Lung (tissue), 17 donors: ENCODE measurements at places on chromosomes 6 and 20. TPM values are rescaled to one million over a fixed set of nuclear protein-coding genes. Genes with fewer than 3 reads are reported as not detected.

GRCh38 chr6:101640131-101640530, 246.6 kb downstream of the GRIK2 start:
- DNase-seq: no peak
- H3K27me3 ChIP-seq: no peaks in the 10 kb centered on the region
- H3K4me3 ChIP-seq: no peak overlapping the region

DNA sequence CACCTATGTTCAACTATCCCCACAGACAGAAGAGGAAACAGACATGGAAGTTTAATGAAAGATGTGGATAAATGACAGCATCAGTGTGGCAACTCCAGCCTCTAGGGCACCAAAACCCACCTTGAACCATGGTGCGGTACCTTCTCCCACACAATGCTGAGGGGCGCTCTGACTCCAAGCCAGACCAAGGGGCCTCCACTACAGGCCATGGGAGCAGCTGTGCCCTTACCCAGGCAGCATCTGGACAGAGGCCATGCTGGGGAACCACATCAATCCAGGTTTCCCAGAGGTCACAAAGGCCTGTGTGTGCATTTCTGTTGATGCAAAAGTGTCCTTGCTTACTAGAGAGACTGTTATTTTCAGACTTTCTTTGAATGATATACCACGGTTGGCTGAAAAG, 4.1 kb downstream of the PRR18 start:
- H3K36me3 ChIP-seq: no peaks in the 10 kb centered on the region
- no peak overlapping the region for H3K27ac ChIP-seq
- peaks cover 43% of the 10 kb centered on the region for H3K27me3 ChIP-seq
- H3K4me3 ChIP-seq: no peak overlapping the region

DNA sequence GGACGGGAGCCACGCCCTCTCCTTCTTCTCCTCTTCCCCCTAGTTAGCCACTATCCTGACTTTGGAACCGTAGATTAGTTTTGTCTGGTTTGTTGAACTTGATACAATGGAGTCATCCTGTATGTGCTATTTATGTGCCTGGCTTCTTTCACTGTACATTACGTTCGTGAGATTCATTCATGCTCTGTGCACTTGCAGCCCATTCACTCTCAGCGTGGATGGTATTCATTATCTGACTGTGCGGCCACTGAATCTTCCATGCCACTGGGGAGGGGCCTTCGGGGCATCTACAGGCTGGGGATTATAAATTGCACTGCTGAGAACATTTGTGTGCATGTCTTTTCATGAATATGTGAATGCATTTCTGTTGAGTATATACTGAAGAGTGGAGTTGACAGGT, 262.5 kb downstream of the CDH26 start:
- no peak overlapping the region for H3K4me3 ChIP-seq
- no peaks in the 10 kb centered on the region for H3K36me3 ChIP-seq
- H3K4me1 ChIP-seq: no peaks in the 10 kb centered on the region

DNA sequence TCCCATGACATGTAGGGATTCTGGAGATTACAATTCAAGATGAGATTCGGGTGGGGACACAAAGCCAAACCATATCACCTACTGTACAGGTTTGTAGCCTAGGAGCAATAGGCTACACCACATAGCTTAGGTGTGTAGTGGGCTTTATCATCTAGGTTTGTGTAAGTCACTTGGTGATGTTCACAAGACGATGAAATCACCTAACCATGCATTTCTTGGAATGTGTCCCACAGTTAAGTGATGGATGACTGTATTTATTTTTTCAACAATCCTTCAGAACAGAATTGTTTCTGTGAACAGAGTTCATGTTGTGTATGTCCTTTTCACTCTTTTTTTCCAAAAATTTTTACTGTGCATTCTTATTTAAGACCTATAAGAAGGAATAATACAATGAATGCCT, 76.1 kb downstream of the DTD1 start:
- H3K4me1 ChIP-seq: no peaks in the 10 kb centered on the region
- no peaks in the 10 kb centered on the region for H3K27me3 ChIP-seq
- no peak for DNase-seq

GRCh38 chr6:22882581-22882980, 313.2 kb downstream of the HDGFL1 start:
- DNase-seq: no peak
- peaks cover 13% of the 10 kb centered on the region for H3K4me1 ChIP-seq
- no peaks in the 10 kb centered on the region for H3K36me3 ChIP-seq
- H3K27me3 ChIP-seq: no peaks in the 10 kb centered on the region
- peak overlapping the region; percentile 21 for H3K27ac ChIP-seq
- H3K4me3 ChIP-seq: no peak overlapping the region

DNA sequence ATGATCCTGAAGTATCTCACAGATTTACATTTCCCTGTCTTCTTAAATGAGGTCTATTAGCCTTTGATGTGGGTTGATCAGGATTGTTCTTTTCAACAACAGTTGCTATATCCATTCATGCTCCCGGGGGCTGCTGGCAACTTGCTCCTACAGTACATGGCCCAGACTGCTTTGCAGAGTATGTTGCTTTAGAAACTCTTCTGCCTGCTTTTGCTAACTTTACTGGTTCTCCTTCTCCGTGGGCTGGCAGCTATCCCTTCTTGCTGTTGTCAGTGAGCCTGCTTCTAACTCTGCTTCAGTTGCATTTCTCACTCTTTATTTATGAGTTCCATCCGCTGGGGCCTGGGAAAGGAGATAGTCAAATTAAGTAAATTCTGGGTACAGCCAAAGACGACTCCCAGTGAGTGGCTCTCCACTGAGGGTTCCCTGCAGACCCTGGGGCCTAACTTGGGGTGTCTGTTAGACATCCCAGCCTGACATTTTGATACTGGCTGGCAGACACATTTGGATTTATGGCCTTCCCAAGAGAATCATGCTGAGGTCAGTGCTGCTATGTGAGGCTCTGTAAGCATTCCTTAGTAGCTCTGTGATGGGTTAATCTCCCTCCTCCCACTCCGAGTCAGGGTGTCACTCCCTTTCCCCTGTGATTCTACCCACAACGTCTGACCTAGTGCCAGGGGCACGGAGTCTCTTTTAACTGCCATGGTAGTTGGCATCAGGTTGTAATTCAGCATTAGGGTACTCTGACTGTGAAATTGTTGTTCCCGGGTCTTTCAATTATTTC, 73.6 kb downstream of the SLX4IP start:
- H3K4me3 ChIP-seq: no peak overlapping the region
- H3K4me1 ChIP-seq: peaks cover 8% of the 10 kb centered on the region
- H3K27me3 ChIP-seq: no peaks in the 10 kb centered on the region
- peak; percentile 68 for DNase-seq
- H3K27ac ChIP-seq: no peak overlapping the region
- no peaks in the 10 kb centered on the region for H3K36me3 ChIP-seq

DNA sequence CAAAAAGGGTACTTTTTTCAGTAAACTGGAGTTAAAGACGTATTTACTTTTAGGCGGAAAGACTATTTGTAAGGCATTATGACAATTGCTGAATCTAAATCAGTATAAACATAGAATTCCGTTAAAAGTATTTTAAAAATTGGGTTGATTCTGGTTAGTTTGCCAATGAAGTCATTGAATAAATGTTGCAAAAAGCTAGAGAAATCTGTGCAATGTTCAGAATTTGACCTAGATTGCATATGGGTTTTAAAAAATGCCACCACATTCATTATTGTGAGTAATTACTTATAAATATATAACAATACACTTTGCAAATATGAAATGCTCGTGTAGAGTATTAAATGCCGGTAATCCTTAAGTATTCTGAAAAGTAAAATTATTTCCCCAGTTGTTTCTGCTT, 116.5 kb upstream of the EEF1E1 start:
- no peaks in the 10 kb centered on the region for H3K36me3 ChIP-seq
- no peaks in the 10 kb centered on the region for H3K27me3 ChIP-seq
- H3K4me1 ChIP-seq: no peaks in the 10 kb centered on the region
- H3K27ac ChIP-seq: no peak overlapping the region
- no peak overlapping the region for H3K4me3 ChIP-seq

DNA sequence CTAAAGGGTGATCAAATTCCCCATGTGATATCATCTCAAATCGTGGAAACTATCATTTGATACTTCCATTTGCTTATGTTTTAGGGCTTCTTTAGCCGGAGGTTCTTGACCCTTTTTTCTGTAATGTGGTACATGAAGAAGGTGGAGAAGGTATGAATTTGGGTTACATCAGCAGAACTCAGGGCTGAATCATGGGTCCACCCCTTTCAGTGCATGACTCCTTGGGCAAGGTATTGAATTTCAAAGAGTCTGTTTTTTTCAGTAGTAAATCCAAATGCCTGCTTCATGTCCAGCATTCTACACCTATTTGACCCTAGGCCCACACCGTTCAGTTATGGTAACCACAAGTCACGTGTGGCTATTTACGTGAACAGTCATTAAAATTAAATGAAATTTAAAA, 30.6 kb upstream of the QKI start:
- no peaks in the 10 kb centered on the region for H3K36me3 ChIP-seq
- H3K4me1 ChIP-seq: no peaks in the 10 kb centered on the region
- no peak for DNase-seq
- H3K27me3 ChIP-seq: no peaks in the 10 kb centered on the region
- H3K27ac ChIP-seq: no peak overlapping the region
- H3K4me3 ChIP-seq: no peak overlapping the region

PTCHD4 gene
- polyA plus RNA-seq: 0.03 TPM

DNA sequence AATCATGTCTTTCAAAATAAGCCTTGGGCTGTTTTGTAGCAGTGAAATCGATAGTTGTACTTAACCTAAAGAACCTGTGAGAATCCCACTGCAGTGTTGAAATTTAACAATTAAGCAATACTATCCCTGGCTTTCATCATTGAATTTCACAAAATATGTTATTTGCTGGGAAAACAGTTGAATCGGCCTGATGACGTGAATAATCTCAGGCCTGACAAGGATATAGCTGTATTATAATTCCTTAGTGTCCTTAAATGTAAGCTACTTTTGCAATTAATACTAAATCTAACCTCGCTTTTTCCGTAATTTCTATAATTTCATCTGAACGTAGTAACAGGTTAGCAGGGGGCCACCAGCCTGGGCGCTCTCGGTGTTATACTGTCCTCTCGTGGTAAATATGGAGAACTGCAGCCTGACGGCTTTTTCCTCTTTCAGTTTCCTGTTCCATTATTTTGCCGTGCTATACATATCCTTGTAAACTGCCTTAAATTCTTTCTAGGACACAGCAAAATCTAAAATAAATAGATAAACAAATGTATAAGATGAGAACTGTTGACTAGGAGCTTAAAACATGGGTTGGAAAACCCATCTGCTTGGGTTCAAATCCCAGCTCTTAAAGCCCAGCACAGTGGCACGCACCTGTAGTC, 24.0 kb downstream of the MTFR2 start:
- H3K27me3 ChIP-seq: no peaks in the 10 kb centered on the region
- peak; percentile 73 for DNase-seq
- H3K4me3 ChIP-seq: no peak overlapping the region
- H3K36me3 ChIP-seq: no peaks in the 10 kb centered on the region
- no peak overlapping the region for H3K27ac ChIP-seq

DNA sequence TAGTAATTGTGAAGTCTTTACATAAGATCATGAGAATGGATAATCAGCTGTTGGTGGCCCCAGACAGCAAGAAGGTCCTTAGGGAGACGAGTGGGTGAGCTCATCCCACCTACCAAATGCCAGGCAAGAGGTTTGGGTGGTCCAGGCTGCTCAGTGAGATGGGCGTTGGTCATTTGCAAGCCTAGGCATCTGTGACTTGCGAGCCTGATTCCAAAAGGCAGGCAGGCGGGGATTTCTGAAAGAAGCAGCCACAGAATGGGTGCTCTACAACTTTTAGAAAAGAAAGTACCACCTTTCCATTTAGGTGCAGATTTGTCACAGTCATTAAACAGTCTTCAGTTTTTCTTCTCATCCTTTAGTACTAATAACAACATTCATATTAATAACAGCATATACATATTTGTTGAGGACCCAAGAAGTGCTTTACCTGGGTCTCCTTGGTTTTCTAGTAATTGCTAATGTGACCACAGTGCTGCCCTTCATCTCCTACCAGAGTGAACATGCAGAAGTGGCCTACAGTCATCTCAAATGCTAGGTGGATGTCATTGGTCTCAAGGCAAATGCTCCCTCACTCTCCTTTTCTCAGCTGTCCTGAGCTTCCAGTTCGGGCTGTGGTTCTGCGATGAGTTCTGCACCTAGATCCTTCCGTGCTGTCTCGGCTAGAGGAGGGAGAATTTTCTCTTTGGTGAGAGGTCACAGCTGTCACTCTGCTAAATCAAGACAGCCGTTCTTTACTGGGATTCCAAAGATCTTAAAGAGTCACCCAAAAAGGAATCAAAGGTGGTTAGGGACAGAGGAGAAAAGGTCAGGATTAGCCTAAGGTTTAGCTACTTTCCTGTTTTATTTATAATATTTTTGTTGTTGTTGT, 2.7 kb downstream of the WRNIP1 start:
- H3K36me3 ChIP-seq: peaks cover 8% of the 10 kb centered on the region
- peak overlapping the region; percentile 44 for H3K4me3 ChIP-seq
- DNase-seq: no peak
- peaks cover 3% of the 10 kb centered on the region for H3K4me1 ChIP-seq
- peak overlapping the region; percentile 13 for H3K27ac ChIP-seq
- no peaks in the 10 kb centered on the region for H3K27me3 ChIP-seq

- no peaks in the 10 kb centered on the region for H3K4me1 ChIP-seq
- DNase-seq: no peak
- H3K36me3 ChIP-seq: no peaks in the 10 kb centered on the region
- no peaks in the 10 kb centered on the region for H3K27me3 ChIP-seq
- H3K27ac ChIP-seq: no peak overlapping the region
Measured at GRCh38 chr6:92906385-92906784, 513.0 kb downstream of the EPHA7 start.

DNA sequence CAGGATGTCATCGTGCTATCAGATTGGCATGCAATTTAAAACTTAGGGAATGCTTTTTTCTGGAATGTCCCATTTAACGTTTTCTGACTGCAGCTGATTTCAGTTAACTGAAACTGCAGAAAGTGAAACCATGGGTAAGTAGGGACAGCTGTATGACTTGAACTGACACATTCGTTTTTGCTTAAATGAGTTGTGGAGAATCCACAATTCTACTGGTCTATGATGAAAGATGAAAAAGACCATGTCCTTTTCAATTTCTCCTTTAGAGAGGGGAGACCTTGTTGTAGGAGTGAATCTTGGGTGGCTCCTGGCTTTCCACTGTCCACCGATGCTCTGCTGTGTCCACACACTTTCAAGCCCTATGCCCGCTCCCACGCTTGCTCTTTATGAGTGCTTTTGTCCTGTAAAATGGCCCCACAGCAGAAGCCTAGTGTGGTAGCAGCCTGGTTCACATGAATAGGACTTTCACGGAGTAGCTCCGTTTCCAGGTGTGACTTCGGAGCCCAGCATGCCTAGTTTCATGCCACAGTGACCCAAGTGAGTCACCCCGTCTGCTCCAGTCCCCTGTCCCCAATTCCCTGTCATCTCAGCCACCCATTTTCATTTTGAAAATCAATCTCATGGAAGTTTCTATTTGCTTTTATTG, 21.9 kb downstream of the DYNLT1 start:
- DNase-seq: peak; percentile 70
- H3K36me3 ChIP-seq: peaks cover 13% of the 10 kb centered on the region
- no peaks in the 10 kb centered on the region for H3K27me3 ChIP-seq
- H3K4me3 ChIP-seq: no peak overlapping the region
- no peaks in the 10 kb centered on the region for H3K4me1 ChIP-seq

GRCh38 chr6:169169375-169169774, 84.3 kb downstream of the THBS2 start:
- H3K36me3 ChIP-seq: no peaks in the 10 kb centered on the region
- H3K4me3 ChIP-seq: no peak overlapping the region
- H3K4me1 ChIP-seq: peaks cover 2% of the 10 kb centered on the region
